ENCODE measurements at places on chromosomes 3 and 15.

GRCh38 chr3:127407026-127407939 is 119.4 kb upstream of the PRR20G start:
- DNase-seq: no peak

- no peak for DNase-seq
Measured at GRCh38 chr15:74555192-74555591, 14.2 kb downstream of the ARID3B start.

DNA sequence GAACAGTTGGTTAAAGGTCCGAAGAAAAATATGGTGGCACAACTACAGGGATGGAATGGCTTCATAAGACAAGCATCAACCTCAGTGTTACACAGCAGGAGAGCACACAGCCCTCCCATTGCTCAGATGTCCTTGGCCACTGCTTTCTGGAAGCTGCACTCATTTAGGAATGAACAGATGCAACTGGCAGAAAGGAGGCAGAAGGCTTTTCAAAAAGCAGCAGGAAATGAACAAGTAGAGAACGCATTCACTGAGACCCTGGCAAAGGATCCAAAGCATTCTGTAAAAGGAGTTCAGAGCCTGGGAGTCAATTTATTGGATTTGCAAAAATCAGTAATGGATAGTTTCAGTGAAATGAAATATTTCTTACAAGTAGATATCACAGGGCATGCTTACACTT is 101.1 kb downstream of the PDZRN3 start:
- no peak for DNase-seq

GRCh38 chr15:94639701-94640100 is 408.3 kb downstream of the MCTP2 start:
- DNase-seq: no peak

- no peak for DNase-seq
Measured at GRCh38 chr15:70271422-70272088, 173.8 kb upstream of the TLE3 start.

DNA sequence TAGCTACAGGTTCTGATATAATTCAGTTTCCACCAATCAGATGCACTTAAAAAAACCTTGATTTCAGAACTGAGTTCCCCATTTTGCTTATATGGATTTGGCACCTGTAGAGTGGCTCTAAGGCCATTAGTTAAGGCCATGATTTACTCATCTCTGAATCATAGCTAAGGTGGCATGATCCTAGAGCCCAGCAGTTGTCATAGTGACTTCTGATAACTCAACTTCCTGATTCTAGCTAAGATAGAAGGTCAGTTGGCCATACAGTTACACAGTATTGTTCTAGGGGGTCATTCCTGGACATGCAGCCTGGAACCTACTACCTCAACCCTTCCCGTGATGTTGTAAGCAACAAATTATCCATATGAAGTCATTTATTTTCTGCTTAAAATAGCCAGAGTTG is 15.9 kb upstream of the TMEM87A start:
- no peak for DNase-seq

DNA sequence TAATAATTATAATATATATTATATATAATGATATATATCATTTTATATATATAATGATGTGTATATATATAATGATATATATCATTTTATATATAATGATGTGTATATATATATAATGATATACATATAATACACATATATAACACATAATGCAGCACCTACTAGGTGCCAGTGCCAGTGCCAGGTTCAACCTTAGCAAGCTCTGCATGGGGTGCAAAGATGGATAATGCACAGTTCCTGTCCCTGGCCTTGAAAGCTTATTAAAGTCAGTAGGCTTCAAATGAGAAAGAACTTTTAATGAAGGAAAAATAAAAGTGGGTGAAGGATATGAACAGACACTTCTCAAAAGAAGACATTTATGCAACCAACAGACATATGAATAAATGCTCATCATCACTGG is 192.7 kb upstream of the SLC2A2 start:
- no peak for DNase-seq

- DNase-seq: peak; percentile 50
Measured at GRCh38 chr3:194134231-194134756, 1.7 kb upstream of the HES1 start.

- DNase-seq: no peak
Measured at GRCh38 chr3:128970740-128971047, 23.2 kb downstream of the CFAP92 start.

DNA sequence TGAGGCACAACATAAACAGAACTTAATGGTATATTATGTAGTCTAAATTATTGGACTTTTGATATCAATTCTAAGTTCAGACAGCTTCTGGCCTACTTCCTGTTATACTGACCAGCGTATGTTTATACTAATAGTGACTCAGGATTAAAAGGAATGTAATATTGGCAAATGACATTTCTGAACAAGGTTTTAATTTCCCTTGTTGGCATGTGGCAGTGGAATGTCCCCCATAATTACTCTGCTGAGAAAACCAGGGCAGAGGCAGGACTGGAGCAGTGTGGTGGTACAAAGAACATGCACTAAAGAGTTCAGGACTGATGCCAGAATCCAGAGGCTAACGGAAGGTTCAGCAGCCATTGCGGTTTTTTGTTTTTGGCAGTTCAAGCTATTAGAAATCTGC is 184.0 kb downstream of the KCNAB1 start:
- DNase-seq: no peak

Measured in stimulated activated CD4-positive, alpha-beta T cell treated with anti-CD3 and anti-CD28 coated beads, Interleukin-4, amount 100 ng/mL, for 24 hours (primary cell).